ENCODE measurements at places on chromosomes 2 and 18. TPM values are rescaled to one million over a fixed set of nuclear protein-coding genes. Genes with fewer than 3 reads are reported as not detected.

DNA sequence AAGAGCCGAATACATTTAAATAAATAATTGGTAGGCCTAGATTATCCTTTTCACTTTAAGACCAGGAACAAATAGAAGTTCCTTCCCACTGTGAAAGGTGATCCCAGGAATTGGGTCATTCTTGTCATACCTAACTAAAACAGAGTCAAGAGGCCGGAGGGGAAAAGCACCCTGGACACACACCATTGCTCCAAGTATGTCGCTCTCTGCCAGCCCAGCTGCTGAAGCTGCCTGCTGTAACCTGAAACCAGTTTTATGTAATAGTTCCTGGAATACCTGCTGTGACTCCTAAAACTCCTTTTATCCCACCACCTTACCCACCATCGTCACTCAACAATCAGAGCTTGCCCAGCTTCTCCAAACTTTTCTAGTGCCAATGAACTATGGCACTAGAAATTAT is 217.1 kb downstream of the PTPRM start:
- DNase-seq: no peak

DNA sequence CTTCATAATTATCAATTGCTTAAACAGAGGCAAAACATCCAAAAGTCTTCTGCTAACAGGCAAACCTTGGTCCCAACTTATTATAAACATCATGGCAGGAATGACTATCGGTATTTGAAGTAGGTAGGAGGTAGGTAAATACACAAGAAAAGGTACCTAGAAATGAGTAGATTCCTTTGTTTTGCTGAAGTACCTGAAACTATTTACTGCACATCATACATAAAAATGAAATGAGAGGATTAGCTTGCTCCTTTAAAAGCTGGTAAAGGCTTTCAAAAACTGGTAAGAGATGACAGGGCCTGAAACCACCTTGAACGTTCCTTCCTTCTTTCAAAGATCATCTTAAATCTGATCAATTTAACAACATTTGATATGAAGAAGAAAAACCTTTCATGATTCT is 55.2 kb upstream of the MAPRE2 start:
- no peak for DNase-seq

Gene SERPINB2
- total RNA-seq: 20.5 TPM

Gene PSD4
- 2.5 TPM for total RNA-seq

Gene DCDC2C
- not detected for total RNA-seq

Data from RPMI7951 (cell line).